ENCODE measurements at places on chromosomes 1 and 21. TPM values are rescaled to one million over a fixed set of nuclear protein-coding genes. Genes with fewer than 3 reads are reported as not detected.

PRKCZ gene
- 27.4 TPM for total RNA-seq

LCE1C gene
- total RNA-seq, result not detected

MAP3K21 gene
- total RNA-seq, result 33.6 TPM

SOX13 gene
- 27.9 TPM for total RNA-seq

DNA sequence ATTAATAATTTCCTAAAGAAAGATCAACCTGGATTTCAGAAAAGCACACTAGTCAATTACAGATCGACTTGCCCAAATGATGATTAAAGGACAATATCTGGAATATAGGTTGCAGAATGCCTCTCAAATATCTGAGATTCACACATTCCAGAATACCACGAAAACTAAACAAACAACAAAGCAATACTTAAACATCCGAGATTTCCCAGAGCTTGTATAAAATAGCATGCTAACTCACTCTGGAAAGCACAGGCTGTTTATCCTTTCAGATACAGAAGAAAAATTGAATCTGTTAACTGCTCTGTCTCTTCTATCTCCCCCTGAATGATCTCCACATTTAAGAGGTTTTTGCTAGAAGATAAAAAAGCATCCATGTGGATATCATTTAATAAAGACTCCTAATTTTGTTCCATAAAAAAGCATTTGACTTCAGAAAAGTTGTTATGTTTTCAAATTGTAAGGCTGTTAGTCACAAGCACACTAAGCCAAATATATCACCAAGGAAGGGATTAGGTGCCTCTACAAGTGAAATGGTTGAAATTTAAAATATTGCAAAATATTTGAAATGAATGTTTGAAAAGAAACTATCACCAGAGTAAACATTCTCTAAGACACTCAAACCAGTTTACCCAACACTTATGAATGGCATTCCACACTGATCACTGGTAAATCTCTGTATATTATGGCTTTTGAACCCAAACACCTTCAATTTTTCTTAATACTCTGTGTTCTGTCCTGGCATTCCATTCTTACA, 865.1 kb upstream of the ADAMTS5 start:
- no peak for DNase-seq

DNA sequence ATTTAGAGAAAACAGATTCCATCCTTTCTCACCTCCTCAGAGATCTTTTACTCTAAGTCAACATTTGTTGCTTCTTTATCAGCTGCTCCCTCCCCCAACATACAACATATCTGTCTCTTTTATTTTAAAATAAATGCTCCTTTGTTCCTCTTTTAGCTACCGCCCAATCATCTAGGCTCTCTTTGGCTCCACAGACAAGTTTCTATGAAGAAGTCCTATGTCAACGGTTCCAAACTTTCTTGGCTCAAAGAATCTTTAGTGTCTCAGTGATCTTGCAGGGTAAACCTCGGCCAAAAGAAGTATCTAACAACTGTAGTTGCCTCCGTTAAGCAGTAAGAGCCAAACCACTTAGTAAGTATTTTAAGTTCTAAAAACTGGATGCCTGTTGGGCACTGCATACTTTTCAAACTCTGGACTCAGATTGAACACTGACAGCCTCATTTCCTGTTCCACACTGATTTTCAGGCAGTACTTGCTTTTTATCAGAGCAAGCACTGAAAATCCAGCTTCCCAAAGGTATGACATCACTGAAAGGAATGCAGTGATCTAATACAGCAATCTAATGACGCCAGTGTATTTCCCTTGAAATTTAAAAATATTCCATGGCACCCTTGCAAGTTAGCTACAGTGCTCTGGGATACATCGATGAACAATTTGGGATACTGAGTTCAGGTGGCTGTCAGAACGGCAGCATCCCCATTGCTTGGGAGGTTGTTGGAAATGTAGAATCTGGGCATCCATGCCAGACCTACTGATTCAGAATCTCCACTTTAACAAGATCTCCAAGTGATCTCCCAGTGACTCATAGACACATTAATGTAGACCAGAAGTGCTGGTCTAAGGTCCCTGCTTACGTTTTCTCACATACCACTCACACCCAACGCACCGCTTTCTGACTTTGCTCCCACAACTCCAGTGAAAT, 26.8 kb downstream of the EGLN1 start:
- DNase-seq, result peak; percentile 47

All from Calu3 (cell line).